CD4-positive, CD25-positive, alpha-beta regulatory T cell (primary cell): ENCODE measurements at places on chromosomes 5 and 9. TPM values are rescaled to one million over a fixed set of nuclear protein-coding genes. Genes with fewer than 3 reads are reported as not detected.

MSH3 gene
- 17.3 TPM for total RNA-seq

GRCh38 chr9:124366476-124367220 lies 48.6 kb downstream of the PSMB7 start:
- no peak for DNase-seq

GRCh38 chr5:170306381-170306831 lies 8.8 kb upstream of the LCP2 start:
- no peak for DNase-seq

GRCh38 chr5:180804129-180804618 lies 1.6 kb upstream of the MGAT1 start:
- peak; percentile 47 for DNase-seq

- no peak for DNase-seq
These were observed 607.1 kb downstream of the TLE1 start for GRCh38 chr9:81082221-81082620.

GRCh38 chr5:95533106-95533505 lies 21.7 kb downstream of the SKIC3 start:
- no peak for DNase-seq

- no peak for DNase-seq
These were observed 84.7 kb downstream of the GOLPH3 start for GRCh38 chr5:32089146-32090000.

- DNase-seq: no peak
These were observed 135.0 kb upstream of the STC2 start for GRCh38 chr5:173463207-173463606.

- DNase-seq: no peak
These were observed 558 bp downstream of the GRPEL2 start for GRCh38 chr5:149345892-149346222.

GRCh38 chr9:109739760-109740159 lies 40.2 kb upstream of the PALM2AKAP2 start:
- DNase-seq: no peak
